ENCODE measurements at places on chromosomes 7 and 10.

DNA sequence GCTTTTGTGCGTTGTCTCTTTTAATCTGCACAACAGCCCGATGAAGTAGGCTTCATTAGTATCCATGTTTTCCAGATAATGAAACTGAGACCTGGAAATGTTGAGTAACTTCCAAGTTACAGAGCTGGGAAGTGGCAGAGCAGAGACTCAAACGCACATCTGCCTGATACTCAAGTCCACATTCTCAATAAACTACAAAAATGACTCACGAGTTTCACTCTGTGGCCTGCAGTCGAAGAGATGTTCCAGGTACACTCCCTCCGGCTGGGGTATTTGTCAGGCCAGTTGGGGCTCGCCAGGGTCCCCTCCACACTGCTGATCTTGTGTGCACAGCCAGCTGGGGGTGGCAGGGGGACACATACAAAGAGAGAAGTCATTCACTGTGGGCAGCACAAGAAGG lies 17.7 kb upstream of the OPALIN start:
- DNase-seq: no peak

GRCh38 chr10:64738462-64738861 lies 1217.3 kb downstream of the REEP3 start:
- no peak for DNase-seq

DNA sequence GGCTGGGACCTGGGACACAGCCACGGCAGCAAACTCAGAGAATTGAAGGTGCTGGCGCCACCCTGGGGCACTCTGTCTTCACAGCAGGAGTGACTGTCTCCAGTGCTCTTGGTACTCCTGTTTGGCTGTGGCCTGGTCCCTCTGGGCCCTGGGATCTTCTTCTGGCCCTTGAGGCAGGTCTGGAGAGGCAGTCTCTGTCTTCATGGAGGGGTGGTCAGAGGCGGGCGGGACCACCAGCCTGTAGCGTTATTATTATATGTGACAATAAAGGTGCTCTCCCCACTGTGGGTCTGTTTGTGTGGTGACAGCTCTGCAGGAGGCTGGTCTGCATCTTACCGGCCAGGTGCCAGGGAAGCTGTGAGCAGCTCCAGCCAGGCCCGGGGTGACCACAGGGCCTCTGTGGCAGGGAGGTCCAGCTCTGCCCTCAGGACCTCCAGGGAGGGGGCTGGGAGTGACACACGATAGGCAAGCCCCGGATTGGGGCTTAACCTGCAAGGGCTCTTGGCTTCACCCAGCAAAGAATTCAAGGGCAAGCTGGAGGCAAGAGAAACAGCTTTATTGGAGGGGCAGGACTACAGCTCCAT lies 70.3 kb downstream of the MYL10 start:
- DNase-seq: no peak

GRCh38 chr10:109837384-109837783 lies 85.9 kb downstream of the XPNPEP1 start:
- DNase-seq: no peak

- no peak for DNase-seq
These were observed 118.1 kb downstream of the ZNF736 start for GRCh38 chr7:64431838-64432237.

DNA sequence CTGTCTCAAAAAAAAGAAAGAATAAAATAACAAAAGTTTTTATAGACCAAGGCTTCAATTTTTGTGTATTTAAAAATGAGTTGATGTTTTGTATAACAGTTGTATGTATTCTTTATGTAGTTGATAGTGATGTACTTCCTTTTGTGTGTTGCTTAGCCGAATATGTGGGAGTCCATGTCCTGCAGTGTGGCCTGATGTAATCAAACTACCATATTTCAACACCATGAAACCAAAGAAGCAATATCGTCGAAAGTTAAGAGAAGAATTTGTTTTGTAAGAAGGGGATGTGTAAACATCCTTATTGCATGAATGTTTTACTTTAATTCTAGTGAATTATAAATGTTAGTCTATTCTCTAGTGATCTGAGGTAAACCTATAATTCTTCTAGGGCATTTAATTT lies 56.6 kb downstream of the MPLKIP start:
- no peak for DNase-seq

GRCh38 chr10:29757551-29758297 lies 123.0 kb upstream of the SVIL start:
- DNase-seq: no peak

GRCh38 chr7:155692317-155692716 lies 47.9 kb downstream of the RBM33 start:
- no peak for DNase-seq

DNA sequence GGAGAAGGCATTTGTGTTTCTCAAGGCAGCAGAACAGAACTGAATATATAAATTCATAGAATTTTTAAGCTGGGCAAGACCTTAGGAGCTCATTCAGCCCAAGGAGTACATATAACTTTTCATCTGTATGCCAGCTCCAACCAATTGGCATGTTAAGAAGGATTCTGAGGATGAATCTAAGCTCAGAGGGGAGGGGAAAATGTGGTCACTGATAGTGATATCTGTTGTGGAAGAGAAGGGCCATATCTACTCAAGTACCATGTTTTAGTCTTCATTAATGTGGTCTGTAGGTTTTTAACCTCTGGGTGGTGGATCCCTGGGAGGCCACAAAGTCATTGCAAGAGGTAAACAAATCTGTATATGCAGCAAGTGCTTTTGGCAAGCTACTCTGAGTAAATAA lies 6.4 kb downstream of the CALD1 start:
- no peak for DNase-seq

- DNase-seq: no peak
These were observed 15.2 kb upstream of the CYREN start for GRCh38 chr7:135185471-135186260.

- no peak for DNase-seq
These were observed 6.3 kb downstream of the PLEKHA8 start for GRCh38 chr7:30034501-30034900.

DNA sequence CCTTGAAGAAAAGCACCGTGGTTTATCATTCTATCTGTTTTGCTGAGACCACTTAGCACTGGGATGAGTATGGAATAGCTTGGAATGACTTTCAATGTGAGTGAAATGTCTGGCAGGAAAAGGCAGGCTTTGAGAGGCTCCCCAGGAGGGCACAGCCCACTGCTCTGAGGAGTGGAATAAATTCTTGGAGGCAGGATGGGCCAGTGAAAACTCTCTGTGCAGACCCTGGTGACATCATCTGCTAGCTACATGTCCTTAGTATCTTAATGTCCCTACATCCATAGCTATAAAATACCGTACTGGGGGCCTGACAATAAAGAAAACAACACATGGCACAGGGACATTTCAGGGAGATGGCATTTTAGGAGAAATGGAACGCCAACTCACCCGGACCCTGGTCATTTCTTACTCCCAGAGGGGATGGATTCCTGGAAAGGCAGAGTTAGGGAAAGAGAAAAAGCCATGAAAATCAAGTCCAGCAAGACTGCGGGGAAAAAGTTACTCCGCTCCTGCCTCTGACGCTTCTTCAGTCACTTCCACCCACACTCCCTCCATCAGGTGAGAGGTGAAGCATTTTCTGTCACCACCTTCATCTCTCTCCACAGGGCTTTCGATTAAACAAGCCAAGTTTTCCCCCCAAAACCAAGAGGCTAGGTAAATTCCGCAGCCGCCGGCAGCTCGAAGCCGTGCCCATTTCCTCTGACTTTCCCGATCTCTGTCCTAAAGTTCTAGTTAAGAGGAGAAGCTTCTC lies 991 bp downstream of the ZNF239 start:
- no peak for DNase-seq

GRCh38 chr10:128047991-128048818 lies 78.0 kb downstream of the MKI67 start:
- peak; percentile 13 for DNase-seq

DNA sequence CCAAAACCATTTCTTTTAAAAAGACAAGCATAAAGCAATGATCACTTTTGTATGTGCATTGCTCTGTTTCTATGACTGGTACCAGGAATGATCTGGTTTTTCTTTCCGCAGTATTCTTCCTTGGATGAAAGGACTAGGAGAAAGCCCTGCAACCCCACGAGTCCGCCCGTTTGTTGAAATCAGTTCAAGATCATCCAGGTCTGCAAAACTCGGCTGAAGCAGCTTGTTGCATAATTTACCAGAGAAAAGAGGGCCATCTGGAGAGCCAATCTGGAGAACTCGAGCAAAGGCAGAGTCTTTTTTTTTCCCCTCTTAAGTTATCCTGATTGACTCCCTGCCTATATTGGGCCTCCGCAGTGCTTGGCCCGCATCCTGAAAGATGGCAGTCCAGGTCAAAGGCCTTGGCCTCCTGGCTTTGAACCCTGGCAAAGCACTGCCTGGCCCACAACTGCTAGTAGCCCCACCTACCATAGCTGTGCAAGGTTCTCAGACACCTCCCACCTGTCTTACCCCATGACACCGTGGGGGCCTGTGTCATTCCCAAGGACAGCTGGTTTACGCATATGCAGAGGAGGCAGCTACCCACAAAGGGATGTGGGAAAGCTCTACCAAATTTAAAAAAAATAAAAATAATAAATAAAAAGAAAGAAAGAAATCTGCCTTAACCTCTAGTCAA lies 572.2 kb downstream of the INHBA start:
- no peak for DNase-seq

GRCh38 chr10:131534836-131535235 lies 223.3 kb upstream of the TCERG1L start:
- no peak for DNase-seq

DNA sequence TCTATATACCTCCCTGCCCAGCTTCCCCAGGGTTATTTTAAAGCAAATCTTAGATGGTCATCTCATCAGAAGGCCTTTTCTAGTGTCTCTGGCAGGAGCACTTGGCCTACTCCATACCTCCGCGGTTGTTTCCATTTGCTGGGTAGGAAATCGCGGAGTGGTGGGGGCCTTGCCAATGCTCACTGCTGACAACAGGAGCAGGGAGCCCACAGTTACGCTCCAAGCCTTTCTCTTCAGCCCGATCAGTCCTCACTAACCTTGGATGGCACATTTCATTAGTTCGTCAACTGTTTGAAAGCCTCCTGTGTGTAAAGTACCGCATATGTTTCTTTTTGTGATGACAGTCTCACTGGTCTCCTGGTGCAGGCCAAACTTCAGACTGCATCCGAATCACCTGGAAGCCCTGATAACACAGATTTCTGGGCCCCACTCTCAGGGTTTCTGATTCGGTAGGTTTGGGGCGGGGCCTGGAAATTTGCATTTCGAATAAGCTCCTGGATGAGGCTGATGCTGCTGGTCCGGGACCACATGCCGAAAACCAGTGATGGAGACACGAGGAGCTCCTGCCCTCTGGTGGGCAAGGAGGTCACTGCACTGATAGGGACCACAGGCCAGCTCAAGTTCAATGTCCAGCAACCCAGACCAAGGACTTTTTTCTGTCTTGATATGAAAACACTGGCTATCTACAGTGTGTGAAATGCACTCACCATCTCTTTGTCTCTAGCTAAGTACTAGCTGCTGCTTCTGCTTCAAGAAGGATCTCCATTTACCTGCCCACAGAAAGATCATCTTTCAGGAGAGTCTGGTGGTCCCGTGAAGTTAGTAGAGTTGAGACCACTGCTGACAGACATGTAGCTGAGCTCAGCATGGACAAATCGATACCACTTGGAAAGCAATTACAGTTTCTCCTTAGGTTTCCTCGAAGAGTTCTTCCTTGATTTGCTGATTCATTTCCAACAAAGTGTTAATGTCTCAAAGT lies 14.0 kb downstream of the LRGUK start:
- DNase-seq: peak; percentile 46

GRCh38 chr10:92122941-92123450 lies 167.9 kb downstream of the CPEB3 start:
- DNase-seq: no peak

DNA sequence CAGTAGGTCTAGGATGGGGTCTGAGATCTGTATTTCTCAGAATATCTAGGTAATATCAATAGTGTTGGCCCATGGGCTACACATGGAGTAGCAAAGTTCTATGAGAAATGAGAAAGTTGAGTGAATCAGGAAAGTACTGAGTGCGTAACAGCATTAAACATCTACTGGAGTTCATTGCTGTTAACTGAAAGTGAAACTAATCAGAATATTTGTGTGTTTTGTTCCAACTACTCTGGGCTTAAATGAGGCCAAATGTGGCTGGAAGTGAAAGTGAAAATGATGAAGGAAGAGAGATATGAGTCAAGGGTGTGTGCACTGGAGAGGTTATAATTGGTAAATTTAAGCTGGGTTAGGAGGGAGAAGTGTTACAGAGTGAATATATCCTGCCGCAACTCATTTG lies 46.5 kb downstream of the TMEM106B start:
- peak; percentile 5 for DNase-seq

DNA sequence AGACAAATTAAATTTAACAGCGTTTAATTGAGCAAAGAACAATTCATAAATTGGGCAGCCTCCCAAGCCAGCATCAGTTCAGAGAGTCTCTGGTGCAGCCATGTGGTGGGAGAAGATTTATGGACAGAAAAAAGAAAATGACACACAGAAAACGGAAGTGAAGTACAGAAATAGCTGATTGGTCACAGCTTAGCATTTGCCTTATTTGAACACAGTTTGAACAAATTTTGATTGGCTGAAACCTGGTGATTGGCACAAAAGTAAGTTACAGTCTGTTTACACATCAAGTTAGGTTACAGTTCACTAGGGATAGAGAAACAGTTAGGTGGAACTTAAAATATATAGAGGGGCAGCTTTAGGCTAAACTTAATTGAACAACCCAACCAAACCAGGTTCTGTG lies 720.1 kb downstream of the TYW1 start:
- no peak for DNase-seq

DNA sequence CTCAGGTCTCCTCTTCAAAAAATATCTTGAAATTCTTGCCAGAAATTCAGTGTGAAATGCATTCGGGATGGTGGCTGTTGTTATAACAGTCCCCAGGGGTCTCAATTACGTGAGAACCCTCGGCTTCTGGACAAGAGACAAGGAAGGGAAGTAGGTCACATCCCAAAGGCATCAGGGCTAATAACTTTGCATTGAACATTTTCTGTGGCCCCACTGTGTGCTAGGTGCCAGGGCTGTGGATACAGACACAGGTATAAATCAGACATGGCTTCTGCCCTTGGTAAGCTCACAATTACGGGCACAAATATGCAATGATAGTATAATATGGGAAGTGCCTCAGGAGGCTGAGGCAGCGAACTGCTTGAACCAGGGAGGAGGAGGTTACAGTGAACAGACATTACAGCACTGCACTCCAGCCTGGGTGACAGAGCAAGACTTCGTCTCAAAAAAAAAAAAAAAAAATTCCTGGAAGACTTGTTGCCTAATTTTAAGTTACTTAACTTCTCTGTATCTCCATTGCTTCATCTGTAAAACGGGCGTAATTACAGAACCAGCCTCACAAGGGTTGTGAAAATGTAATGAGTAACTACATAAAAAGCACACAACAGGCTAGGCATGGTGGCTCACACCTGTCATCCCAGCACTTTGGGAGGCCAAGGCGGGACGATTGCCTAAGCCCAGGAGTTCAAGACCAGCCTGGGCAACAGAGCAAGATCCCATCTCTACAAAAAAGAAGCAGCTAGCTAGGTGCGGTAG lies 2.5 kb upstream of the RHBDD2 start:
- DNase-seq: no peak

- no peak for DNase-seq
These were observed 5.8 kb downstream of the GNB2 start for GRCh38 chr7:100679129-100679926.

Measured in activated naive CD4-positive, alpha-beta T cell treated with Interleukin-2 at 50 U/mL for 16 hours (primary cell).